ENCODE measurements at places on chromosomes 1 and 21.

DNA sequence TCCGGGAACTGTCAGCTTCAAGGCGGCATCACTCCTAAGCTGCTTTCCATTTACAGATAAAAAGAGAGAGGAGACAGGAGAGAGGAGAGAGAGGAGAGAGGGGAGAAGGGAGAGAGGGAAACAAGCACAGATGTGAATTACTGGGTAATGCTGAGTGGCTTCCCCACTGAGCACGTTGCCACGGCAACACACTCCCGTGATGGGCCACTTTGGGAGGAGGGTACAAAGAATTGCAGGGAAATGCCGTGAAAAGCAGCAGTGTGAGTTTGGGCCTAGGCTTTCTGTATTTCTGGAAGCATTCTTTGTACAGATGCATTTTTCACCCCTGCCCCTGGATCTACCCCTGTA is 128.0 kb upstream of the IRF2BP2 start:
- peak; percentile 21 for DNase-seq

GRCh38 chr1:1777950-1778662 is at the start of gene NADK:
Gene NADK (minus strand): TSS chr1:1778470. CDS start chr1:1765406, 13,064 bp downstream.
- no peak for DNase-seq

DNA sequence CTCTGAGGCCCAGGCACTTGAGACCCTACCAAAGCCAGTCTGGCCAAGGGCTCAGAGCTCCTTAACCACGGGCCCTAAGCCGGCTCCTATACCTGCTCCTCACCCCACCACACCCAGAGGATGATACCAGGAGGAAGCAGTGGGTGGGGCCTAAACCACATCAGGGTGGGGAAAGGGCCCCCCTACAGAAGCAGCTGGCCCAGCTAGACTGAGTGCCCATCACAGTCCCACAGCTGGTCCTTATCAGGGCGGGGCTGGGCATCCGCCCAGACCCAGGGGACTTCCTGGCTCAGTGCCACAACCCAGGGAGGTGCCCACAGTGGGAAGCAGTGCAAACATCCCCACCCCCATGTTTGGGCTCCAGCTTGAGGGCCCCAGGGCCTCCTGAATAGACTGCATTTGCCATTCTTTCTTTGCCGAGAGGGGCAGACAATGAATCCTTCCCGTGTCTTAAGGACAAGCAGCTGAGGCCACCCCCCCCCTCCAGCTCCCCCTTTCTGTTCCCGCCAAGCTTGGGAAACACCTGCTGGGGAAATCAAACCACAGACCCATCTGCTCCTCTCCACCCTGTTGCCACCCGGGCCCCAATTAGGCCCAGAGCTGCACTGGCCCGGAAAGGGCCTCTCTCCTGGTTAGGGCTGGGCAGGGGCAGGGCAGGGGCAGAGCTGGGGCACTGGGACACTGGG is 6.2 kb downstream of the E2F2 start:
- DNase-seq = peak; percentile 52

GRCh38 chr1:4467241-4467640 is 187.2 kb upstream of the AJAP1 start:
- DNase-seq = no peak

GRCh38 chr1:159282118-159282517 is 20.0 kb upstream of the FCER1A start:
- DNase-seq = no peak

DNA sequence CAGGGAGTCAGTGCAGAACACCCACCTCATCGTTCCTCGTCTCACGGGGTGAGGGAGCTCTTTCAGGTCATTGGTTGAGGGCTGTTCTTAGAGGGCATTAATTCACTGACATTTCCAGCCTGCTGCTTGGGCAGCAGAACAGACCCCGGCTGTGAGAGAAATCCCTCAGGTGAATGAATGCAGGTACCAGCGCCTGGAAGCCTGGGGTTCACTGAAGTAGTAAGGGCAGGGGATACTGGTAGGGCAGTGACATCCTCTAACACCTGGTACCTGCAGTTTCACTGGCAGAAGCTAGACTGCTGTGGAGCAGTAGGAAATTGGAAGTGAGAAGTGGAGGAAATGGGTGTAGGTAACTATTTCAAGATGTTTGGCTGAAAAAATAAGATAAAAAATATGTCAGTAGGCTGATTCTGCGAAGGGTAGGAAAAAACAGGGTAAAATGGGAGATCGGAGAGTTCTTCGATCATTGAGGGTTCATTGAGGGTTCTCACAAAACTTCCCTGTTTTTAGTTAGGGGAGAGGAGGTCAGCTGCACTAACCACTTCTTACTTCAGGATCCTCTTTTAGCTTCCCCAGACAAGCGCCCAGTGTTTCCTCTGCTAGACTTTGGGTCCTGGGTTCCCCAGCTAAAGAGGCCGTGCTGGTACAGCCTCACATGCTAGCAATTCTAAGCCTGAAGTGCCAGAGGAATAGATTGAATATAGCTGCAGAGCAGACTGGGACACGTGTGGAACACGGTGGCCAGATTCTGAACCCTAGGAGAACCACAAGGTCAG is 55.2 kb downstream of the RNF220 start:
- DNase-seq = no peak

DNA sequence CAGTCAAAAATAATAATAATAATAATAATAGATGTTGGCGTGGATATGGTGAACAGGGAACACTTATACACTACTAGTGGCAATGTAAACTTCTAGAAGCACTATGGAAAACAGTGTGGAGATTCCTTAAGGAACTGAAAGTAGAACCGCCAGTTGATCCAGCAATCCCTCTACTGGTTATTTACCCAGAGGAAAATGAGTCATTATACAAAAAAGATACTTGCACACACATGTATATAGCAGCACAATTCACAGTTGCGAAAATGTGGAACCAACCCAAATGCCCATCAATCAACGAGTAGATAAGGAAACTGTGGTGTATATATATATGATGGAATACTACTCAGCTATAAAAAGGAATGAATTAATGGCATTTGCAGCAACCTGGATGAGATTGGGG is 176.0 kb downstream of the PLPP3 start:
- no peak for DNase-seq

GRCh38 chr1:76919085-76919484 is 51.8 kb downstream of the ST6GALNAC5 start:
- DNase-seq = no peak

- no peak for DNase-seq
These were observed 631 bp upstream of the KRTAP10-9 start for GRCh38 chr21:44626262-44626661.

DNA sequence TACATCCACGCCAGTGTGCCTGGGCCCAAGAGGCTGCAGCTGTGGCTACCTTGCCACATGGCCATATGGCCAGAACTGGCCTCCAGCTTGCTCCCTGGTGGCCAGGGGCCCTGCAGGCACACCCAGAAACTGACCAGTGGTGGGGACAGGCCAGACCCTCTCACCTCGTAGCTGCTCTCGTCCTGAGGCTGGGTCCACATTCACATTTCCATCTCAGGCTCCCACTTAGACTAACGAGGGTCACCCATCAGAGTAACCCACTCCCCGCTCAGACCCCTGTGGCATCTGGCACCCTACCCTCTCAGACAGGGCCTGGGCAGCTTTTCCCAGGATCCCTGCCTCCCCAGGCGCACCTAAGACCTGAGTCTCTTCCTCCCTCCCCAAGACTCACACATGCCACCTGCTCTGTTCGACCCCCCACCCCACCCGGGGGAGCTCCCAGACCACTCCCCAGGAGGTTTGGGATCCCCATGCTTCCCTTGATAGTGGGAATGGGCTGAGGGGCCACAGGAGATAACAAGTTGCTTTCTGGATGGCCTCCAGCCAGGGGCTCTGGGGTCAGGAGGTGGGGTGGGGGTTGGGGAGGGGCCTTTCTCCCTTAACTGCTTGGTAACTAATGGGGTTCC is 21.3 kb upstream of the RNU1-4 start:
- DNase-seq = no peak

- no peak for DNase-seq
These were observed 161.3 kb downstream of the ZNF281 start for GRCh38 chr1:200248541-200248940.

GRCh38 chr1:16491056-16491675 is 22.9 kb downstream of the RNU1-1 start:
- no peak for DNase-seq

- no peak for DNase-seq
These were observed 41.6 kb upstream of the VWA5B1 start for GRCh38 chr1:20248971-20249612.

GRCh38 chr1:167056529-167057231 is 33.5 kb downstream of the GPA33 start:
- peak; percentile 66 for DNase-seq

GRCh38 chr1:180584869-180585268 is 26.1 kb downstream of the OVAAL start:
- DNase-seq = no peak
